ENCODE measurements at places on chromosomes 13 and 19.

DNA sequence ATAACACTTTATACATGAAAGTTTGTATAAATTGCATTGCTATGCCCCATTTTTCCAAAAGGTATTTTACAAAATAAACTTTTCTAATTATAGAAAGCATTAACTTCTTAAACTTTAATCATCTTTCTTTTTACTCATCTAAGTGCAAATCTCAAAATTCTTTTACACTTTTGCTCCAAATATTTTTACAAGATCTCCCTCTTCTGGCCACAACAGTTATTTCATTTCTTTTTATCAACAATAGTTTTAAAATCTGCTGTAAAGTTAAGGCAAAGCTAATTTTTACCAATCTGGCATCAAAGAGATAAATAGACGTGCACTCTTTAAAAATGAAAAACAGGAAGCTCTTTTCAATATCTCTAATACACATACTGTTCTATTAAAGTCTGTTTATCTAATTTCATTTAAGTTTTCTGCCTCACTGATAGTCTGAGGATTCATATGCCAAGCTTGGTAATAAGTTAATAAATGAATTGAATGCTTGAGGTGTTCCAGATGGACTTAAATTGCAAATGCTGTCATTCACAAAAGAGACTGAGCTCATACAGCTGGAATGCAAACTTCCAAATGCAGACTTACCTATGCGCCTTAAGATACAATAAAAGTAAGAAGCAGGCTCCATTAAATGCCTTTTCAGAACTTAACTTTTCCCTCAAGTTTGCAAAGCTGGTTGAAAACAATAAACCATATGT, 583.0 kb upstream of the ATXN8OS start:
- DNase-seq, result no peak

DNA sequence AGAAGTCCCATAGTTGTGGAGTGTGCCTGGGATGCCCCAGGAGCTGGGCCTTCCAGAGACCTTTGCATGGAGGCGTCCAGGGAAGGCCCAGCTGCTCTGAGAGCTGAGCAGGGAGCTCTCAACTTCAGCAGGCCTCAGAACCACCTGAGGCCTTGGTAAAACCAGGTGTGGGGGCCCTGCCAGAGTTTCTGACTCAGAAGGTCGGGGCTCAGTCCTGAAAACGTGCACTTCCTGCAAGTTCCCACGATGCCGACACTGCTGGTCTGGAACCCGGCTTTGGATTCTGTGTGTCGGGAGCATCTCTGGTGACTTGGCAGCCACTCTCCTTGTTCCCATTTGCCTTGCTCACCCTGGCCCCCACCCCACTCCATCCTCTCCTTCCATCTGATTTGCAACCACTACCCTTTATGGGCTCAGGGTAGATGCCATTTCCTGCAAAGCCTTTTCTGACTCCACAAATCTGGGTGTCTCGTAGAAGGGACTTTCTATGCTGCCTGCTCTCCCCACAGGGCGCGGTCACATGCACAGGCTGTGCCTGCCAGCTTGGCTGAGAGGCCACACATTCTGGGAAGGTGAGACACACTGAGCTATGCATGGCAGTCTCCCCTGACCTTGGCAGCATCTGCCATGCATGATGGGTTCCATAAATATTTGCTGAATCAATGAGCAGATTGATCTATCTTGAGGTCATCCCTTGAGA, 244.7 kb downstream of the COL4A1 start:
- DNase-seq, result no peak

DNA sequence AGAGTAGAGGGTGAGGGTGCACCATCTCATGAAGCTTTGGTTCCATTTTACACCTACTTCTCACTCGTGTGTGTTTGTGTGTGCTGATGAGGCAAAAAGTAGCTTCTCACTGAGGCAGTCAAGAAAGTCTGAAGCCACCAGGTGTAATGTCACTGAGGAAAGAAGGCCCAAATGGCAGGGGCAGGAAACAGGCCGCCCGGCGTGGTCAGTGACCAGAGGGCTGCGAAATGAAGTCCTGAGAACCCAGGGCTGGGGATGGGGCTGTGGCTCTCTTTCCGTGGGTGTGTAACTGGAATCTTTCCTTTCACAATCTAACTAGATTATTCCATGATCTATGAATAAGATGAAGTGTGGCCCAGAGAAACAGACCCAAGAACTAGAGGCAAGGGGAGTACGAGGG, 25.5 kb upstream of the TFDP1 start:
- no peak for DNase-seq

- DNase-seq, result no peak
Measured at GRCh38 chr13:99796175-99796819, 175.3 kb downstream of the ZIC5 start.

DNA sequence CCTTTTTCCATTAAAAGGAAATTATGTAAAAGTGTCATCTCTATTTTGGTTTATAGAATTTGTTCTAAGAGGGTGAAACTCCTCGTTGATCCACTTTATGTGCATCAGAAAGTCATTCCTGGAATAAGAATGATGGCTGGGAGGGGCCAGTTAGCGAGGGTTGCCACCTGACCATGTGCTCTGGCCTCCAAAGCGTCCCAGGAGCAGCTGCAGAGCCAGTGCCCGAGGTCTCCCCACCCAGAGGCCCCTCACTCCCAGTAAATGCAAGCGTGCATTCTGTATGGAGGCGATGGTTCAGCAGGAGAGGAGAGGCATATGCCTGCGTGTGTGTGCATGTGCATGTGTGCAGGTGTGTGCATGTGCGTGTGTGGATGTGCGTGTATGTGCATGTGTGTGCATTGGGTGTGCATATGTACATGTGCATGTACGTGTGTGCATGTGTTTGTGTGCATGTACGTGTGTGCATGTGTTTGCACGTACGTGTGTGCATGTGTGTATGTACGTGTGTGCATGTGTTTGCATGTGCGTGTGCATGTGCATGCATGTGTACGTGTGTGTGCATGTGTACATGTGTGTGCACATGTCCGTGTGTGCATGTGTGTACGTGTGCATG, 345.8 kb downstream of the TEX29 start:
- no peak for DNase-seq

DNA sequence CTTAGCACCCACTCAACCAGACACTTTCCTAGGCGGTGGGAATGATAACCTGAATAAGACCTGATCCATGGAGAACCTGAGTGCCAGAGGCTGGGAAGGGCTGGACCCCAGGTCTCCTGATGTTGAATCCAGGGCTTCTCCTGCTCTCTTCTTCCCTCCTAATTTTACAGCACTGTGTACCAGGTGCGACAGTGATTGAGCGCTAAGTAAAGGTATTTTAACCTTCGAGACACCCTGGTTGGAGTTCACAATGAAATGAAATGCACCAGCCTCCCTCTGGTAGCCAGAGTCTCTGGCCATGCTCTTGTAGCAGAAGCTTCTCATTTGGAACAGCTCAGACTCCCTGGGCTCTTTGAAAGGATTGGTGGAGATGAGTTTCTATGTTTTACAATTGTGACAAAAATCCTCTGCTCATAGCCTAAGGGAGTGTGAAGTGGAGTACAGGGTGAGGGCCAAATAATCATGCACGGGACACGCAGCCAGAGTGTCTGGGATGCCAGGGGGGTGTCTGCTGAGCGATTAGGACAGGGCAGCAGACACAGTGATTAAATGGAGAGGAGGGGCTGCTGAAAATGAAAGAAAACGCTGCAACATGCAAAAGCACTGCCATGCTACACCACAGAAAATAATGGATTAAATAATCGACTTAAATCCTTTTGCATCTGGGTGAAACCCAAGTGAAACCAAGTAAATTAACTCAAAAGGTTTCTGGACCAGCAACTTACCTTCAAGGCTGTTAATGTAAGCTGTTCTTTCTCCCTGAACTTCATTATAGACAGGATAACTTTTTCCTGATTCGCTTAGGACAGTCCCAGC, 83.8 kb downstream of the FAM216B start:
- DNase-seq, result no peak

GRCh38 chr19:12757544-12758274, 6.1 kb downstream of the BEST2 start:
- DNase-seq, result peak; percentile 64

DNA sequence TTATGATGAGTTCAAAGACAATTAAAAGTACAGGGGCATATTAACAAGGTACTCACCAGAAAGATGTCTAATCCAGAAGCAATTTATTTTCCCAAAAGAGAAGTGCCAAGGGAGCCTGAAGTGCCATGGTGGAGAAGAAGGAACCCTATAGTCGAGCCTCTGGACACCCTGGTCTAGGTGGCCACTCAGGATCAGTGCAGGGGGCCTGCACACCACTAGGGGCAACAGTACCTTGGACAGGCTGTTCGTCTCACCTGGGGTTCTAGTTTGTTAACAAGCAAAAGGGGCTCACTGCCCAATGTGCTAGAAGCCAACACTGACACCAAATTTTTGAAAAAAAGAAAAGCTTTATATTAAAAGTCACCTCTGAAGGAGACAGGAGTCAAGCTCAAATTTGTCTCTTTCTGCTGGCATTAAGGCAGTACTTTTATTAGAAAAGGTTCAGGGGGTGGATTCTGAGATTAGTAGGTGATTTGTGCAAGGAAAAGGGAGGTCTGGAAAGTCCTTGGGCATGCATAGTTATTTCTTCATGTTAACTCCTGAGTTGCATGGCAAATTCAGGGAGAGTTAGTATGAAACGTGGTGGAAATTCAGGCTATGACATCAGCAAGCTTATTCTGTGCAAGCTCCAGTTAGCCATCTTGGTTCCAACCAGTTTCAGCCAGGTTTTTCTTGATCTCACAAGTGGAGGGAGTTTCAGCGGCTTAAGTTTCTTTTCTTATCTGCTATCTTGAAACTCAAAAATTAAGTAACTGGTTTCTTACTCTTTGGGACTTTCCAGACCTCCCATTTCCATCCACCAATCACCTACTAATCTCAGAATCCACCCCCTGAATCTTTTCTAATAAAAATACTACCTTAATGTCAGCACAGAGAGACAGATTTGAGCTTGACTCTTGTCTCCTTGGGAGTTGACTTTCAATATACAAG, 884 bp upstream of the CBY2 start:
- no peak for DNase-seq

GRCh38 chr19:20422216-20423205, 143.1 kb downstream of the ZNF737 start:
- no peak for DNase-seq

Measured in activated CD8-positive, alpha-beta memory T cell treated with anti-CD3 and anti-CD28 coated beads, Interleukin-2, amount 50 U/mL, for 4 hours (primary cell).